GF-D8 (cell line): ENCODE measurements at places on chromosomes 7 and 10.

GRCh38 chr7:131943646-131944045, 387.2 kb upstream of the PODXL start:
- DNase-seq = no peak

DNA sequence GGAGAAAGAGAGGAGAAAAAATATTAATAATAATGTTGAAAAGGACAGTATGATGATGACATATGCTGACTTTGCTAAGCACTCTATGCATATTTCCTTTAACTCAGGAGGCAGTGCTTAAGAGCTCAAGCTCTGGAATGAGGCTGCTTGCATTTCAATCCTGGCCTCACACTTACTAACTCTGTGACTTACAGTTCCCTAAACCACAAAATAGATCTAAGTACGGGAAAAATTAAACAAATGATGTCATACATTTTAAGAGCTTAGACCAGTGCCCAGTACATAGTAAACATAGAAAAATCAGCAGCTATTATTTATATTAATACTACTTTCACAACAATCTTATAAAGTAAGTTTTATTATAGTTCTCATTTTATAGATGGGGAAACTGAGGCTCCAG, 61.3 kb downstream of the GFRA1 start:
- DNase-seq = no peak

DNA sequence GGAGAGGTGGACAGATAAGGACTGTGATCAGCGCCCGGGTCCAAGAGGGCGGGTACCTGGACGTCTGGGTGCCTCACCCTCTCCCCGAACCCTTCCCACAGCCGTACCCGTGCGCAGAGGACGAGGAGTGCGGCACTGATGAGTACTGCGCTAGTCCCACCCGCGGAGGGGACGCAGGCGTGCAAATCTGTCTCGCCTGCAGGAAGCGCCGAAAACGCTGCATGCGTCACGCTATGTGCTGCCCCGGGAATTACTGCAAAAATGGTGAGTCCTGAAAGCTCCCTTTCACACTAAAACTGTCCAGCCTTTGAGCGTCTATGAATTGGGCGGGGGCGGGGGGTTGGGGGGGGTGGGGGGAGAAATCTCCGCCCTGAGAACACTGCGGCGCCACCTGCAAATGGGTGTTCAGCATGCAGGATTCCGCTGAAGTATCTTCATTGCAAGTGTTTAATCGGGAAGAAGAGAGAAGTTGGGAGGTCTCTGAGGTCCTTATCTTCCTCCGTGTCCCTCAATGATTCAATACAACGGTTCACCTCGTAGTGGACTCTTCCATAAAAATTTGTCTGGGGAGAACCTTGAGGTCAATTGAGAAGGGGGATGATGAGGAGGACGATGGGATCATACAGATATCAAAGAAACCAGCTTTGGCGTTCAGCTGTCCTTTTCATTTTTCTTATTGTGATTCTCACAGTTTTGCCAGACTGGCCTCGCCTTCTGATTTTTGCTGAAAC, 906 bp downstream of the DKK1 start:
- no peak for DNase-seq

GRCh38 chr7:155583636-155584035, 37.3 kb upstream of the CNPY1 start:
- DNase-seq = no peak

GRCh38 chr10:133275684-133276092, 980 bp downstream of the ADAM8 start:
- peak; percentile 21 for DNase-seq

- DNase-seq = no peak
Measured at GRCh38 chr10:61961278-61961677, 59.8 kb downstream of the ARID5B start.

- DNase-seq = no peak
Measured at GRCh38 chr7:87127019-87127418, 25.2 kb upstream of the DMTF1 start.

- DNase-seq = no peak
Measured at GRCh38 chr10:8778713-8779112, 724.2 kb downstream of the GATA3 start.

GRCh38 chr10:119893074-119893473, 544 bp downstream of the SEC23IP start:
- DNase-seq = no peak

DNA sequence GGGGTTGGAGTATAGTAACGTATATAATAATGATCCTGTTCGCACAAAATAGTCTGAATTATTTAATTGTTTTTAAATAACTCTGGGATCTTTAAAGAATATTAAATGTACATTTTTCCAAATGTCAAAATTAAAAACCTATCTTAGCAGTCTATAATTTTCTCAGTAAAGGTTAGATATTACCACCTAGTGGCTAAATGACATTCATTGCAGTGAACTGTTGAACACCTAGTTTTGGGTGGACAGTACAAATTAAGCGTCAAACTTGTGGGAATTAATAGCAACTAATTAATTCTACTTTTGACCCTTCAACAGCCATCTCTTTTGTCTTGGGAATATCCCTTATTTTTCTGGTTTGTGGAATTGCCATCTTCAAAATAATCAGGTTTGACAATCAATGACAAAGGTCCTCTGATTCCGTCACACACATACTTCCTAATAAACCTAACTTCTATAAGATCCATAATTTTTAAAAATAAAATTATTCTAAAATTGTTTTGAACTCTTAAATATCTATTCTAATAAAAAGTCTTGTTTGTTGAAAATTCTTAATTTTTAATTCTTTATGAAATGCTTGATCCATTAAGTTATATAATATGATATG, 165.7 kb downstream of the SEMA3D start:
- no peak for DNase-seq

DNA sequence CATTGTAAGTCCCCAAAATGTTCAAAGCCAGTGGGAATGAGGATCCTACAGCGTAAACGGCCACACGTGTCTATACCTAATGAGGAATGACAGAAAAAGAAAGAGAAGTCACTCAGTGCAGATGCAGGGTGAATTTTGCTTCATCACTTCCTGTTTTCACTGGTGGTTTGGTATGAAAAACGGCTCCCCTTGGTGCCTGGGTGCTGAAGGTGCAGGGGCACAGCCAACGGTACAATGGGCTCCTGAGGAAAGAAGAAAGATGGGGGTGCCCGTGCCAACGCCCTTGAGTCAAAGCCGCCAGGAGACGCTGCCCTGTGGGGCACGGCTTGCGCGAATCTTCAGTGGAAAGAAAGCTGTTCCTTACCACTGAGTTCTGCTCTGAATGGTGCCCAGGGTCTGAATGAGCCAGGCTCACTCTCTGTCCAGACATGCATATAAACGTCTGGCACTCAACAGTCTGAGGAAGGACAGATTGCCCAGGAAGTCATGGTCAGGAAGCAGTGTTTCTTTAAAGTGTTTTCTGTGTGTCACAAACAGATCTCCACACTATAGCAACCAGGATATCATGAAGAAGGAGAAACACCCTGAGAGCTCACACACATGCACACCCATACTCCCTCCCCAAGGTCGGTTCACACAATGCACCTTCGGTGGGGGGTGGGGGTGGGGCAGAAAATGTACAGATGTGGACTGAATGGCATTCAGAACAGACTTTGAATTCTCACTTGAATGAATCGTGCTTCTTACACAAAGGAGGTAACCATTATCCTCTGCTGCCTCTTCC, 105.8 kb downstream of the ELMO1 start:
- peak; percentile 94 for DNase-seq

DNA sequence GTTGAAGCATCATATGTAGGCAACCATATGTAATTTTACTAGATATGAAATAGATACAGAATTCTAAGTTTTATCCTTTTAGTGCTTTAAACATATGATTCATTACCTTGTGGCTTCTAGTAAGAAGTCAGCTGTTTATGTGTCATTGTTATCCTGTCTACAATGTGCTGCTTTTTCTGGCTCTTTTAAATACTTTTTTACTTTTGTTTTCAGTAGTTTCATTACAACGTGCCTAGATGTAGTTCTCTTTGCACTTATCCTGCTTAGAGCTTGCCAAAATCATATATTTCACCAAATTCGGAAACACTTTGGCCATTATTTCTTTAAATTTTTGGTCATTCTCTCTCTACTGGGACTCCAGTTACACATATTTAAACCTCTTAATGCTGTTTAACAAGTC, 26.4 kb downstream of the YAE1 start:
- no peak for DNase-seq

DNA sequence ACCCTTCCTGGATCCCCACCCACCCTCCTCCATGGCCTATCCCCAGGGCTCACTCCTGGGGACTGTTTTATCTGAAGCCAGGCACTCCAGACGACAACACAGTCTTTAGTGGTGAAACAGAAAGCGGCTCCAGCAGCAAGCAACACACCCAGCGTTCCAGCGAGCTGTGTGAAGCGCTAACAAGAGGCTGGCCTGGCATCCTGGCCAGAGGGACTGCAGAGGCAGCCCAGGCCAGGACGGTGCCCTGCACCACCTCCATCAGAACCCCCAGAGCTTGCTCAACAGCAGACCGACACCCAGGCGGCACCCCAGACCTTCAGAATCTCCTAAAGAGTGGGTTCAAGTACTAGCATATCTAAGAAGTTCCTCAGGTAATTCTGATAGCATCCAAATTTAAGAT, 2.0 kb upstream of the CPXM2 start:
- no peak for DNase-seq

DNA sequence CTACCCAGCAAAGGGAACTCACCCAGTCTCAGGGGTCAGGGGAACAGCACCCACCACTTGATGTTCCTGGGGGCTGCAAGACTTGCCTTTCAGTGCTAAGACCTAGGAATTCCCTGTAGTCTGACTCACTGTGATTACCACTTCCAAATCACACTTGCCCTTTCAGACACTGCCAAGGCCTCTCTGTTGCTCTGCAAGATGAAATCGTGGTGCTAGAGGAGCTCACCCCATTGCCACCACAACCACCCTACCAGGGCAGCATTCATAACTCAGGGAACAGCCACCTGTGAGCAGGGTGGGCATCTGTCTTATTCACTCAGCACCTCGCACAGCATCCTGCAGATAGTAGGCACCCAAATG, 36.5 kb downstream of the XPNPEP1 start:
- no peak for DNase-seq

DNA sequence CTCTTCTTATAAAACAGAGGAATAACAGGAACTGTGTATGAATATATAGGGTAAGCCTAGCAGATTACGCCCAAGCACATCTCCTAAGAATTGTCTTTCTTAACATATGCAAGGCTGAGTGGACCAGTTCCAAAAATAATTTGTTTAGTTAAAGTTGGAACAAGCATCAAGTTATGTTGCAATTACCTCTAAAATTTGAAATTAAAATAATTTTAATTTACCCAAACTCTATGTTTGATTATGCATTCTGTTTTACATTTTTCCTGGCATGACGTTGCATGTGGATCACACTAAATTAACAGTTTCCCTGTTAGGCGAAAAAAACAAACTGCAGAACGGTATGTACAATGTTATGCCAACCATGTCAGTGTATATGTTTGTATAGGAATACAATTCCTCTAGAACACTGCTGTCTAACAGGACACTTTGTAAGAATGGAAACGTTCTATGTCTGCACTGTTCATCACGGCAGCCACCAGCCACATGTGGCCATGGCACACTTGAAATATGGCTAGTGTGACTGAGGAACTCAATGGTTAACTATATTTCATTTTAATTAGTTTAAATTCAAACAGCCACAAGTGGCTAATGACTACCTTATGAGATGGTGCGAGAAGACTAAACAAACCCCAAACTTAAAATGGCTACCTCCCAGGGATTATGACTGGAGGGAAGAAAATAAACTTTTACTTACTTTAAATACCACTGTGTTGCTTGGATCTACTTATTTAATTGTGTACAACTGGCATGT, 281.1 kb upstream of the KLF14 start:
- no peak for DNase-seq

DNA sequence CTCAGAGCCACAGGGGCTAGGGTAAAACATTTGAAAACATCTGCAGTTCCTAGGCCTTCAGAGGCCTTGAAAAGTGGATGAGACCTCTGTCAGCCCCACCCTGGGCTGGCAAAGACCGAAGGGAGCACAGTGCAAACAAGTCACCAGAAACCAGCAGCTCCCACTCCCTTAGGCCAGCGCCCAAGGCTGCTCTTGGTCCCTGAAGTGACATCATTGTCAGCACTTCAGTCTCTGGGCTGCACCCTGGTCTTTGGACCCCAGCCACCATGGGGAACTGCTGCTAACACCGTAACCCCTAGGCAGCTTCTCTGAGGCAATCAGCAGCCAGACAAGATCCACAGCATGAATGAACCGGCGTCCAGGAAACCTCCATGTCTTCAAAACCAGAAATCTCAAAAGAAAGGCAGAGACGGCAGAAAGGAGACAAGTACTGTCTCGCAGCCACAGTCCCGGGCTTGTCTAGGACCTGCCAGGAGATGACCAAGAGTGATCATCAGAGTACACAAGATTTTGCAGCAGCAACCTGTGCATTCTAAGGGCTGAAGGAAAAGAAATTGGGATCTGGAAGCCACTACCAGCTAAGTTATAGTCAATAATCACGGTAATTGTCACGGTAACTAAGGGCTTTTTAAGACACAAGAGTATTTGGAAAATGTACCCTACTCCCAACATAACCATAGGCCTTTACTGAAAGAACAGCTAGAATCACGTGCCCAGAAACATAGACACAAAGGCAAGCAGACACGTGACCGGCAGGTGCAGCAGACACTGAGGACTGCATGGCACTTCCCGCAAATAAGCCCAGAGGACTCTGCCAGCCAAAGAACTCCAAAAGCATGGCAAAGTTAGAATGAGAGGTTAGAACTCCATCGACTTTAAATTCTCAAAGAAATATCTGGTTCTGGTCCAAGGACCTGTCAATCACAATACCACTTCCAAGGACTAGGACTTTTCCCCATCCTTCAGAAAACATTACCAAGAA, 23.3 kb downstream of the CPXM2 start:
- DNase-seq = no peak

DNA sequence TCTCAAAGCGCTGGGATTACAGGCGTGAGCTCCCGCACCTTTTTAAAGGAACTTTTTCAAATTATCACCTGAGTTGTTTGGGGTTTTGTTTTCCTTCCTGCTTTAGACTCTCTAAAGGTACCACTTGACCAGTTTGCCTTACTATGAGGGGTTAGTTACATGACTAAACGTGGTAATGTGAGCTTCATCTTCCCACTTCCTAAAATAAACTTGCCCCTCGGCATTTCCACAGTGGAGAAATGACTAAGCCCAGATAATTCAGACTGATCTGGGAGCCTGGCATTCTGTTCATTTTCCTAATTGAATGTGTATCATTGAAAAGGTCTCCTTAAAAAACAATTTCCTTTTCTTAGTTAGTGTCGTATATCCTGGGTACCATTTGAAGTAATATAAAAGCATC, 163.4 kb downstream of the PLXDC2 start:
- DNase-seq = no peak

DNA sequence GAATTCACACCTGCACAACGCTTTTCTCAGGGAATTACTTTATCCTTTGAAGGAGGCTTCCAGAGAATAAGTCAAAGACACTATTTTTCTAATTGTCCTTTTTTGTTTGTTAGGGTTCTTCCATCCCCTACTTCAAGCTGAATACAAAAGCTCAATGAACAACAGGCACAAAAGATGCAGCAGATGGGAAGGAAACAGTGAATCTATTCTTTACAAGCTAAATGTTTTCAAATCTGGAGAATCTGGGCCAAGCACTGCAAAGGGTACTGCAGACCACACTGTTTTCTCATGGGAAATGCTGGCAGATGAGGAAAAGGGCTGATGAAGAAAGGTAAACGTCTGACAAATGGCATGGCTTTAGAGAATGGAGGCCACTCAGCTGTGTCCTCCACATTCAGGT, 18.5 kb downstream of the LIPA start:
- DNase-seq = no peak
